ENCODE measurements at places on chromosomes 1 and 21.

DNA sequence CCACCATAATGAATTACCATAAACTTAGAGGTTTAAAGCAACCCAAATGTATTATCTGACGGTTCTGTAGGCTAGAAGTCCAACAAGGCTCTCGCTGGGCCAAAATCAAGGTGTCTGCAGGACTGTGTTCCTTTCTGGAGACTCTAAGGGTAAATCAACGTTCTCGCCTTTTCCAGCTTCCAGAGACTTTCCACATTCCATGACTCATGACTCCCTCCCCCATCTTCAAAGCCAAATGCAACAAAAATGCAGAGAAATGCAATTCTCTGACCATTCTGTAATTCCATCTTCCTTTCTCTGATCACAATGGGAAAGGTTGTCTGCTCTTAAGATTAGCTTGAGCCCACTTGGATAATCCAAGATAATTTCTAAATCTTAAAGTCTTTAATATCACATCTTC, 287.1 kb downstream of the LTN1 start:
- no peak for DNase-seq

- DNase-seq = no peak
Observed at GRCh38 chr1:88357729-88358128, 326.3 kb upstream of the PKN2 start.

GRCh38 chr1:43530483-43531106, at the start of gene PTPRF:
Gene PTPRF (plus strand): TSS chr1:43530883. CDS start chr1:43545076, 14,193 bp downstream.
- no peak for DNase-seq

- no peak for DNase-seq
Observed at GRCh38 chr1:117433943-117434342, 66.7 kb downstream of the MAN1A2 start.

DNA sequence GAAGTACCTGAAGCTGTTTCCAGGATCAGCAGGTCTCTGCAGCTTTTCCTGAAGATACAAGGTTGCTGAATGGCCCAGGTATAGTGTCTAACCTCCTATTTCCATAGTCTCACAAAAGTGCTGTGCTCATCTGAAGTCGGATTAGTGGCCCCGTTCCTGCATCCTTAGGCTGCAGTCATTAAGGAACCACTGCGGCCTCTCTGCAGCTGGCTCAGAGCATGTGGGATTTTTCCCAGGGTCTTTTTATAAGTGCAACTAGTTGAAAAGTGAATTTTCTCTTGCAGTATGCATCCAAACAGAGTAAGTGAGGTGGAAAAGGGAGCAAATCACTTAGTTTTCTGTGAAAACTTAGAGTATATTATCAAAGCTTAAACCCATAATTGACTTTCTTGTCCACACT, 565.3 kb upstream of the NEGR1 start:
- DNase-seq = no peak

- DNase-seq = no peak
Observed at GRCh38 chr1:5933676-5934057, 58.6 kb downstream of the NPHP4 start.

GRCh38 chr1:78730054-78730453, 80.4 kb downstream of the IFI44 start:
- no peak for DNase-seq

GRCh38 chr1:60427701-60428100, 354.1 kb upstream of the C1orf87 start:
- no peak for DNase-seq

DNA sequence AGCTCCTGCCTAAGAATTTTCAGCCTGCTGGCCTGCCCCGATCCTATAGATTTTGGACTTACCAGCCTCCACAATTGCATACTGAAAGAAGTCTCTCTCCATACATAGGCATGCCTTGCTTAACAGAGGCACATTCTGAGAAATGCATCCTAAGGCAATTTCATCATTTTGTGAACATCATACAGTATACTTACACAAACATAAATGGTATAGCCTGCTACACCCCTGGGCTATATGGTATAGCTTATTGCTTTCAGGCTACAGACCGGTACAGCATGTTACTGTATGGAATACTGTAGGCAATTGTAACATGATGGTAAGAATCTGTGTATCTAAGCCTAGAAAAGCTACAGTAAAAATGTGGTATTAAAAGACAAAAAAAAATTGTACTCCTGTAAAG, 174.7 kb downstream of the NRIP1 start:
- DNase-seq = peak; percentile 32

DNA sequence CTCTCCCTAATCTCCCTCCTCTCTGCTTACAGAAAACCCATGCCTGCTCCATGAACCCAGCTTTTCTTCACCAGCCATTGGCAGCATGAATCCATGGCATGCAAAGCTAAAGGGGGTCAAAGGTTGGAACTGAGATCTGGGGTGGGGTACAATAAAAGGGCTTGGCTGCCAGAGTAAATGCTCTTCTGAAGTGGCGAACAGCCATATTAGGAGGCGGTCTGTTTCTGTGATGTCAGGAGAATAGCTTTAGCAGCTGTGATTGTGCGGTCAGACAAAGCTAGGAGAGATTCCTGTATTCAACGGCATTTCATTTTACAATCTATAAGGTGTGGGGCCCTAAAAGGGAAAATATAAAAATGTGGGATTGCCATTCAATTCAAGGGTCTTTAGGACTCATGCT, 71.7 kb upstream of the TMPRSS2 start:
- DNase-seq = no peak
